ENCODE measurements at places on chromosomes 13 and 19.

DNA sequence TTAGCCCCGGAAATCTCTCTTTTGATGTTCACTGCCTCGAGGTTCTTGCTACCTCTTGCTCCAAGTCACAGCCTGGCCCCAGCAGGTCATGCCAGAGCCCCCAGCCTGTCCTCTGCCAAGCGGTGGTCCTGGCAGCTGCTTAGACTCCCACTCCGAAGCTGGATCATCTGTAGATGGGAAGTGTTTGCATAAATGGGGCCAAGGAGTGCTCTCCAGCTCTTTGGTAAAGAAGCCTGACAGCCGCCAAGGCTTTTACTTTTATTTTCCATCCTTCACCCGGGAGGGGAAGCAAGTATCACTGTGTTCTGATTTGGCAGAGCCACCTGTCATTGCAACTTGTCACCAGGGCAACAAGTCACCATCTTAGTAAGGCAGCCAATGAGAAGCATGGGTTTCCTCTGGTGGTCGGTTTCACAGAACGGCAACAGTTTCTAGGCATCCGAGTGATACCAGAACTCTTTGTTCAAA lies 10.6 kb upstream of the RETN start:
- peak; percentile 17 for DNase-seq

DNA sequence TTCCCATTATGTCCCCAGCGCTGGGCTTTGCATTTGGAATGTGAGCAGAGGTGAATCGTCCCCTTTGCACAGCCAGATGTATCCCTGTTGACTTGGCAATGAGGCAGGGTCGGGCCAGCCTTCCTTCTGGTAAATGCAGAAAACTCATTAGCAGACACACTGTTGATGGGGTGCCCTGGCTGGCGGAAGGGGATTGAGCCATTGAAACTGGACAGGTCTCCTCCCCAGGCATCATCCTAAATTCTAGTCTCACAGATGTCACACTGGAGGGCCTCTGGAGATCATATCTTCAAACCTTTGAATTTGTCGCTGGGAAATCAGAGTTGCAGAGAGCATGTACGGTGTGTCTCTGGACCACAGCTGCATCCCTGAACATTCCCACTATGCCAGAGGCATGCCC lies 219.5 kb upstream of the TSHZ3 start:
- DNase-seq = no peak

- DNase-seq = no peak
Observed at GRCh38 chr13:33150126-33150525, 133.9 kb downstream of the KL start.

- DNase-seq = no peak
Observed at GRCh38 chr13:31731921-31732320, 7.4 kb upstream of the RXFP2 start.

DNA sequence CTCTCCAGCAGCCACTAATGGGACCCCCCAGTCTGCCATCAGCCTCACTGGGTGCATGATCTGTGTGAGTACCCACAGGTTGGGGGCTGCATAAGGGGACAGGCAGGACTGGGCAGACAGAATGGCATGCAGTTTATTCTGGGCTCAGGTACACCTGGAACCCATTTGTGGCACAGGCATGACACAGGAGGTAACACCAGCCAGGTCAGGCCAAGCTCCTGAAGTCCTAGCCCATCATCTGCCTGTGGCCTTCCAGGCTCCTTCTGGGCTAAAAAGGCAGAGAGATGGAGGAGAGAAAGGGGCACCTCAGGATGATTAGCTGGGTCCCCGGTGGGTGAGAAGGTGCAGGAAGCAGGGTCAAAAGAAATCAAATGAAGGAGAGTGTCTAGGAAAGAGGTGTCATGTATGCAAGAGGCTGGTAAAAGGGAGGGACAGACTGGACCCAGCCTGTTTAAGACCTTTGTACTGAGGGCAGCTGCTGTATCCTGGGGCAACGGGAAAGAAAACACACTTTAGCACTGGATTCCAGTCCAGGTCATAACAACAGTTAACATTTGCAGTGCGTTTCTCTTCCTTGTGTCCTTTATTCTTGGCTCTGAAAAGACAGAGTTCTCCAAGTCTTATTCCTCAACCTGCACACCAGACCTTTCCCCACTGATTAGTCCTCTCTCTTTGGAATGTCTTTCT lies 20.2 kb upstream of the DGKH start:
- no peak for DNase-seq

GRCh38 chr13:100480676-100481075 lies 107.9 kb downstream of the GGACT start:
- no peak for DNase-seq

GRCh38 chr19:3123088-3123721 lies 12.6 kb upstream of the GNA15 start:
- DNase-seq = no peak

DNA sequence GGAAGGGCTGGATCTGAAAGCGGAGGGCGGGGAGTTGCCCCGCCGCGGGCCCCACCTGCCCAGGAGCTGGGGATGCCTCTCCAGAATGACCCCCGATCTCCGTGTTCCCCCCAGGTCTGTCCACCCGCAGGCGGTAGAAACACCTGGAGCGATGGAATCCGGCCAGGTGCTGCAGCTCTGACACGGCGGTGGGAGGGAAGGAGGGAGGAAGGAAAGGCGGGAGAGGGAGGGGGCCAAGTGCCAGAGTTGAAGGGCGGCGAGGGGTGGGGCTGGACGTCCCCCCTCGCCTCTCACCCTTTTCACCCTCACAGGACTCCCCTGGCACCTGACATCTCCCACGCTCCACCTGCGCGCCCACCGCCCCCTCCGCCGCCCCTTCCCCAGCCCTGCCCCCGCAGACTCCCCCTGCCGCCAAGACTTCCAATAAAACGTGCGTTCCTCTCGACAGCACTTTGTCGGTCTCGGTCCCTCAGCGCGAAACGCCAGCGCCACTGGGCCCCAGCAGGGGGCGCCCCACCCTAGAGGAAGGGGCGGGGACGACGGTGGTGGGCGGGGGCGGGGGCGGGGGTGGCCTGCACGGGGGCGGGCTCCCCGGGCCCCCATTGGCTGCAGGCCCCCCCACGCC lies 337 bp upstream of the FXYD7 start:
- DNase-seq = peak; percentile 49

DNA sequence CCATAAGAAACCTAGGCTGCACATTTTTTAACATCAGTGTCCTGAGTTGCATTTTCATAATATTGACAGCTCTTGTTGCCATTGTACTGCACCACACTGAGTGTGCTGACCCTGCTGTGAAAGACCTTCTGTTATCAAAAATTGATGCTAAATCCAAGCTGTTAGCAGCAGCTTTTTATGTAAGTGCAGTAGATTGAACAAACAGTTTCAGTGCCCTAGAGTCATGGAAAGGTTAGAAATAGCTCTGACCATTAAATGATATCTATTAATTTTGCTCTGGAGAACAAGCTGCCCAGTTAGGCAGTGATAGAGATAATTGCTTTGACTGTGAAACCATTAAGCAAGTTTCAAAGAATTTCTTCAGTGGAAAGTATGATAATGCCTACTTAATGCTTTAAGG lies 1289.2 kb upstream of the PCDH20 start:
- no peak for DNase-seq

DNA sequence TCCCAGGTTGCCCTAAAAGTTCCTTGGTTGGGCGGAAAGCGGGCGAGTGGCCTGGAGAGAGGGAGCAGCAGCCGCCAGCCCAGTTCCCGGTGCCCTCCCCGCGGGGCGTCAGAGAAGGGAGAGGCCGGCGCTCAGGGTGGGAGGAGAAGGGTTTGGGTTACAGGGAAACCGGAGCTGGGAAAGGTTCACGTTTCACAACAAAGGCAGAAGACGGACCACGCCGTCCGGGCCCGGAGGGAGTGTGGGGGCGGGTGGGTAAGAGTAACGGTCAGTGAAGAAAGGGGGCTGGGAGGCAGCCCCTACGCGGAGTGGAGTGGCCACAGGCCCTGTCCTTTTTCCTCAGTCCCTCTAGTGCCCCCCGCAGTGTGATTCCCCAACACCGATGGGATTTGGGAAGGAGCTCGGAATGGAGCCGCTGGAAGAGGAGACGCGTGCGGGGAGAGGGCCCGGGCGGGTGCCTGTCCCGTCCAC lies 1.6 kb downstream of the SIX5 start:
- DNase-seq = no peak

DNA sequence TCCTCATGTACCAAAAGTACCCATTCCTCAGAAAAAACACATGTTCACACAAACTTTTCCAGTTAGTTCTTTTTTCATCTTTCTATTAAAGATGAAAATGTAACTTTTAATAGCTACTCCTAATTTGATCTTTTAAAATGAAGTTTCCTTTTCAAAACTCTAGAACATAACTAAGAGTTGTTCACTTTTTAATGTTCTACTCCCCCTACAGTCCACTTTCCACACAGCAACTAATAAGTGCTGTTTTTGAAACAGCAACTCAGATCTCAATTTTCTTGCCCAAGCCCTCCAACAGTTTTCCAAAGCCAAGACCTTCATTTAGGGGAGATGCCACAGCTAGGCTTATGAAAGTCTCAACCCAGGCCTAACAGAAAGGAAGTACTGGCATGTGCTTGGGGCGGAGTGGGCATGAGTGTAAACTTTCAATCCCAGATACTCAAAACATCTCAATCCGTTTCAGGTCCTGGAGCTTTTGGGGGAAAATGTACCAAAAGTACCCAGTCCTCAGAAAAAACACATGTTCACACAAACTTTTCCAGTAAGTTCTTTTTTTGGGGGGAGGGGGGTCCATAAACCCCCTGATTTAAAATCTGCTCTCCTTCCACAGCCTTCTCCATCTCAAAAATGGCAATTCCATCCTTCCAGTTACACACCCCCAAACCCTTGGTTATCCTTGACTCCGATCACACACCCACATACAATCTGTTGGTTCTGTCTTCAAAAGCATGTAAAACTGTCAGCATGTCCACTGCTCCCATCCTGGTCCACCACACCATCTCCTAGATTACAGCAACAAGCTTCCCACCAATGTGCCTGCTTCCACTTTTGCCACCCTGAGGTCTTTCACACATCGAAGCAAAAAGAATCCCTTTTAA lies 2.0 kb downstream of the FBL start:
- DNase-seq = no peak

DNA sequence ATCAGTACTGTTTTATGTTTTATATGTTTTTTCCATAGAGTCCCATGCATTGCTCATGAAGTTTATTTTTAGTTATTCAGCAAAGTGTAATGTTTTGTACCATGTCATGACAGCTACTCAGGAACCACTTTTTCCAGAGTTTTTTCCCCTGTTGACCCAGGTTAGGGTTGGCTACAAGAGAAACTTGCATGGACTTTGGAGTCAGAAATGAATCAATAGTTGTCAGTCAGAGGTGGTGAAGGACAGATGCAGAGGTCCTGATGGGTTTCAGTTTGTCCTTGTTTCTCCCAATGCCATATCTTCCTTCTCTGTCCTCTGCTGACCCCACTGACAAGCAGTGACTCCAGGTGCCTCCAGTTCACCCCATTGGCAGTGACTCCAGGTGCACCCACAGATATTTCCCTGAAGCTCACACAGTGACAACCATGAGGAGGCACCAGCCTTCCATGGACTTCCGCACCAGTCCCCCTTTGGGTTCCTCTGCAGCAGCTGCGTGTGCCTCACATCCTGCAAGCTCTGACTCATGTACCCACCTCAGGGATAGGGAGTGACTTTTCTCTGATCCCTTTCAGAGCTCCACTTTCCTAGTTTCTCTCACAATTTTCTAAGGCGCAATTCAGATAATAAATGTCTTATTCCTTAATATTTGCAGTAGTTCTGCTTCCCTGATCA lies 92.1 kb downstream of the AKAP11 start:
- DNase-seq = no peak

GRCh38 chr19:49861541-49862378 lies 5.6 kb downstream of the PNKP start:
- DNase-seq = no peak

DNA sequence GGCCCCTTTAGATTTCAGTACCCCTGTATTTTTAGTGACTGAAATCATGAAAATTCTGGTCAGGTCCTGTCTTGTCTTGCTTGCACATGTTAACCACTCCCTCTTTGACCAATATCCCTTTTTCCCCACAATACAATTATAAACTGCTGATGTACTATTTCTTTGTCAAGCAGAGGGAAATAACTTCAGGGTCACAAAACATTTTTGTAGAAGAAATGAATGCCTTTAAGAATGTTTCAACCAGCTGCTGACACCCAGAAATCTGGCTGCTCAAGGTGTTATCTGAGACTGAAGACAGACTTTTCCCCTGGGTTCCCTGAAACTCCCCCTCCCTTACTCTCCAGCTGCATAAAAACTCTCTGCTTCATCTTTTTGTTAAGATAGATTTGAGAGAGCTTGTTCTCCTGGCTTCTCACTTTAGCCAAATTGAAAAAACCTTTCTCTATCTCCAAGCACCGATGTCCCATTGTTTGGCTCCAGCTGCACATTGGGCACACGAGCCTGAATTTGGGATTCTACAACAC lies 18.4 kb upstream of the ACOD1 start:
- DNase-seq = no peak

GRCh38 chr19:10501971-10502523 lies 1.1 kb downstream of the KEAP1 start:
- peak; percentile 37 for DNase-seq

GRCh38 chr13:102440259-102440936 lies 38.5 kb upstream of the FGF14 start:
- DNase-seq = no peak

- DNase-seq = no peak
Observed at GRCh38 chr13:79501538-79502232, 20.7 kb downstream of the NDFIP2 start.

DNA sequence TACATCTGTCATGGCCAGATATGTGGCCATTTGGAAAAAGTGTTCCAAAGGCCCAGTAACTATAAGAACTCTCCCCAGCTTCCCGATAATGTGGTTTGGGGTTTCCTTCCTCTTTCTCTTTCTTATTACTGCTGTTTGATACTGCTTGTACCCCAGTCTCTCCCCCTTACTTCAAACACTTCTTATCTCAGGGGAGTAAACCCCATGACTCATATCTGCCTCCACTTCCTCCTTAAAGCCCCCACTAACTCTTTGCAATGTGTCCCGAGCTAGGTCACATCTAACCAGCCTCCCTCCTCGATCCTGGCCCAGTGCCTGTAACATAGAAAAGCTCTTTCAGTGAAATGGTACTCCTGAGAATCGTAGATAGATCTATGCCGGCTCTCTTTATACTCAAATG lies 82.4 kb upstream of the STARD13 start:
- no peak for DNase-seq

GRCh38 chr13:94656766-94657165 lies 55.1 kb downstream of the GPR180 start:
- no peak for DNase-seq

GRCh38 chr13:31195616-31196015 lies 4.2 kb upstream of the B3GLCT start:
- DNase-seq = no peak
